Fibroblast of skin of left biceps (primary cell): ENCODE measurements at places on chromosomes 2 and 18.

- no peak for DNase-seq
Observed at GRCh38 chr2:42274863-42275262, 86.2 kb downstream of the COX7A2L start.

GRCh38 chr2:113685471-113685870 is 58.4 kb downstream of the RABL2A start:
- no peak for DNase-seq

DNA sequence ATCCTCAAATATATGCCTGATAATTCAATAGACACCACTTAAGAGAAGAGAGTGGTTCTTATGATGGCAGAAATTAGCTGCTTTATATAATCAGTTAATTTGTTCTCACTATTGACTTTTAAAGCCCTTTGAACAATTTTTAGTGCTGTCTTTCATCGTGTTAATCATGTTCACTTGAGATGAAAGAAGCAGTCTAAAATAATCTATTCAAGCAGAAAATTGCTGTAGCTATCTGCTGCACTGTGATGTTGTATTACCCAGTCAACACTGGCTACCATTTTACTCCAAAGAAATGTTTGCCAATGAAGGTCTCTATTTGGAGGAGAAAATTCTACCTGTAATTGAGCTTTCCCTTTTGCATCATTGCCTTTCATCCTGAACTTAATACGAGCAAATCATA is 459.8 kb upstream of the FSIP2 start:
- no peak for DNase-seq

DNA sequence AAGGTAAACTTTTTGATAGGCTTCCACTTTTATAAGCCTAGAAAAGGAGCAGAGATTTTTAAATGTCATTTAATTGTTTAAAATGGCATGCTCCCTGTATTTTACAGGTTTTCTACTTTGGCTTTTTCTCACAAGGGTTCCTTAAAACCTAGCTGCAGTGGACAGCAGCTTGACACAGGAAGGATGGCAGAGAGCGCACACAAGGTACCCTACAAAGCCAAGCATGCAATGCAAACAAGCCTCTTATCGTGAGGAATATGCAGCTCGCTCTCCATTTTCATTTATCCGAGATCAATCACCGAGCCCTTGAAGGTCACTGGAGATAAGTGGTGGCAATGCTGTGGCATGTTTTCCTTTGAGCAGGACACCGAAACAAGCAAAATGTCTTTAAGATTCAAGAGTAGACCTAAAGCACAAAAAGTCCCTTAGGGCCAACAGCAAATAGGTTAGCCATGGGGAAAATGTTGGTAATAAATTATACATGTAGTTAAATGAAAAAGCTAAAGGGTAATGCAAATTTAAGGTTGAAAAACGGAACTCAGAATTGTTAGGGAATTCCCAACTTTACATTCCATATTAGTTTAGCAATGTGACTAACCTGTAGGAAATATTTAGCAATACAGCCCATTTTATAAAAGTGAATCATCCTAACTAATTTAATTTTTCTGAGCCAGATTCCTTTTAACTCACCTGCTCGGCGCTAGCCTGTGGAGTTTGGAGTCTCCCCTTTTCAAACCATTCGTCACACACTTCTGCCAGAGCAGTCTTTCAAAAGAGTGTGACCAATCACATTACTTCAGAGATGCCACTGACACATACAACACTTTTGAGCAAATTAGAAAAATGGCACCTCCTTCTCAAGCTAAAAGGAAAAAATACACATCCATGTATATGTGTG is 337.9 kb upstream of the PKDCC start:
- no peak for DNase-seq

GRCh38 chr18:75335511-75335910 is 92.0 kb downstream of the SMIM21 start:
- DNase-seq = no peak

GRCh38 chr2:96764253-96764637 is 3.5 kb downstream of the CNNM4 start:
- DNase-seq = no peak

- DNase-seq = no peak
Observed at GRCh38 chr2:5692561-5693286, 540 bp downstream of the SOX11 start.

DNA sequence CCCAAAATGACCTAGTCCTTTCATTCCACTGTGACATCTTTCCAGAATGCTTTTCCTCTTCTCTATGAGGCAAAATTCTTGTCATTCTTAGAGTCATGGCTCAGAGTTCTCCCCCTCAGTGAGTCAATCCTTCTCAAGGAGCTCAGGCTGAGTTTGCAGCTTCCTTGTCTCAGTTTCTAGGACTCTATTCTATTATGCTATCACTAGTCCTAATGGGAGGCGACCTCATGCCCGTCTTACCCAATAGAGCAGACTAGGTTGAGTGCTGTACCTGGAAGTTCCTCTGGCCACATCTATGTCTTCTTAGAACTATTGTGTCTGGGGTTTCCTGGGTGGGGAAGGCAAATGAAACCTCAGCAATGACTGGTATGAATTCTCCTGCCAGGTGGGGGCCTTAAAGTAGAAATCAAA is 51.5 kb downstream of the HAUS1 start:
- DNase-seq = peak; percentile 75

- no peak for DNase-seq
Observed at GRCh38 chr2:151241224-151241623, 20.4 kb downstream of the RBM43 start.

DNA sequence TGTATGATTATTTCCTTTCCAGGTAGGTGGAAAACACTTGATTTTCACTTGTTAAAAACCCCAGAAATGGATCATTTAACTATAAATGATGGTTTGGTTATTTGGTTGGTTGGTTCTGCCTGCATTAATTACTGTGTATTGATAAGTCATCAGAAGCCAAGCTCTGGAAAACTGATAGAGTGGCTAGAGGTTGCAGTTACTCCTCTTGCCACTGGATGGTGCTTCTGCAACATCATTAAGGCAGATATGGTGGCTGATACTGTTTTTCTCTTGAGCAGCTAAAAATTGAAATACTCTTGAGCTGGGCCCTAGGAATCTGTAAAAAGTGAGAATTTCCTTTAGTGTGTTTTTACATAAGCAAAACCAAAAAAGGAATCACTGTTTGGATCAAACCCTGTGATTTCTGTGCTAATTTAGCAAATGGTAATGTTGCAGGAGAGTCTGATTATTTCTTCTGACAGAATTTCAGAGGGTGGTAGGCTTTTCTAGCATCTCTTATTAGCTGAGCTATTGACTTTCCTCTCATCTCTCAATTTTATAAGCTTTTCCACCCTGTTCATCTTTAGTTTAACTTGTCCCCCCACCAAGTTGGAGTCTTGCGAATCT is 54.3 kb downstream of the RAB10 start:
- no peak for DNase-seq

DNA sequence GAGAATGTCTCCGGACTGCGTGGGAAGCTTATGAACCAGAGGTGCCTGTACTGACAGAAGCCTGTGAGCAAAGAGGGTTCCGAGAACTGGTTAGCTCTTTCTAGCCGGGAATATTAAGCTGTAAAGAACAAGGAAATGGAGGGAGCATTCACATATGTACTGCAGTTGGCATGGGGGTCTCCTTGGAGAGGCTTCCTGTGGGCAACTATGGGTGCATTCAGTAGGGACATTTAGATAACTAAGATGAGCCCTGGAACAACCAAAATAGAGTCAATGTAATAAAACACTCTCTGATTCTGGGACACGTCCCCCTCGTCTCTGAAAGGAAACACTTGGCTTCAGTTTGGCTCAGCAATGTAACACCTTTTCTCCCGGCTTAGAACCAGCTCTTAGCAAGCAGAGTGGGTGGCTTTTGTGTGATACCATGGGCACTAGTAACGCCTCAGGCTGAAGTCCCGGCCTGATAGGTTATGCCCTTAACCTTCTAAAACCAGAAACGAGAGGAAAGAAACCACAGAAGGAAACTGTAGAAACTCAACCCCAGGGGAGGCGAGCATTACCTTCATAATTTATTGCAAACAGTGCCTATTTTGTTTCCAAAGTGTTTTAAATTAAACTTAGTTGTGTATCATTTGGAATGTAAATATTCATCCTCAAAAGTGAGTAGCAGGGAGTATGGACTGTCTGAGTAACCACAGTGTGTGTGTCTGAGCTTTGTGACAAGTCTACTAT is 48.8 kb upstream of the LPIN2 start:
- DNase-seq = no peak

DNA sequence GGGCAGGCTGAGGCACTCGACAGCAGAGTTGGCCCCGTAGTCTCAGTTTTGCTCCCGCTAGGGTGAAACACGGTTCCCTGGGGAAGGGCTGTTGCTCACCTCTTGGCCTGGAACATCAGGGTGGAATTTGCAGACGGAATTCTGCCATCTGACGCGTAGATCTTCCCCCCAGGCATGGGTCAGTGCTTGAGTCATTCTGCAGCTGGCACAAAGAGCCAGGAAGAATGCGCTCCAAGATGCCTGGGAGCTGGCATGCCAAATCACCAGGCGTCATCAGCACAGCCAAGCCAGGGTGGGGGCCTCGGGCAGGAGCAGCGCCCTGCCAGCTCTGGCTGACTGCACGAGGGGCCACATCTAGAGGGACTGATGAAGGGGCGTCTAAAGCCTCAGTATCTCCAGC is 42.7 kb downstream of the ODC1 start:
- DNase-seq = peak; percentile 41

GRCh38 chr18:39215920-39216319 is 1650.3 kb upstream of the CELF4 start:
- no peak for DNase-seq

GRCh38 chr2:231276987-231277386 is 78.6 kb downstream of the ARMC9 start:
- no peak for DNase-seq

DNA sequence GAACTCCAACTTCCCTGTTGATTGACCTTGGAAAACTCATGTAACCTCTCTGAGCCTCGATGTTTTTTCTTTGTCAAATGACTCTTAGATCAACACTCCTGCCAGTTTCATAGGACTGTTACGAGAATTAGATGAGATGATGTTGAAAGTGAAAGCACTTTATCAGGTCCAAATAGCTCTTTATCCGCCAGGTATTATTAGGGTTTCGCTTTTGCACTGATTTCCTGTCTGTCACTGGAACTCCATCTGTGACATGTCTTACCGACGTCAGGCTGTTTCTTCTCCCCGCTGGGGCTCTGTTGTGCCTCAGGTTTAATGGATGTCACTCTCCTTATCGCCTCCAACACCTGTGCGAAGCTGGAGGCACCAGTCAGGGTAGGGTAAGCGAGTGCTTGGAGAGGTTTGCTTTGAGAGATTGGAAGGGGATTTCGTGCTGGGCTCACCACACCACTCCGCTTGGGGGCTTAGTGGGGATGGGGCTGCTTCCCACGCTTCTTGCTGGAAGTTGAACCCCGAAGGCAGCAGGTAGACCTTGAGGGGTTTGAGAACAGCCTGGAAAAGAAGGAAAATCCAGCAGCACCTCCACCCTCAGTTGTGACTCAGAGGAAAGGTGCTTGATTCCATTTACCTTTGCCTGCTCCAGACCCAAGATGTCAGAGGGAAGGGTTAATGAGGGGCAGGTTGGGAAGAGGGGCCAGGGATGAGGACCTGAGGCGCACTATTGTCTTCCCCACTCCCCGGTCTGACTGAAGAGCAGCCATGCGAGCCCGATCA is 4.3 kb downstream of the GAD1 start:
- DNase-seq = no peak

DNA sequence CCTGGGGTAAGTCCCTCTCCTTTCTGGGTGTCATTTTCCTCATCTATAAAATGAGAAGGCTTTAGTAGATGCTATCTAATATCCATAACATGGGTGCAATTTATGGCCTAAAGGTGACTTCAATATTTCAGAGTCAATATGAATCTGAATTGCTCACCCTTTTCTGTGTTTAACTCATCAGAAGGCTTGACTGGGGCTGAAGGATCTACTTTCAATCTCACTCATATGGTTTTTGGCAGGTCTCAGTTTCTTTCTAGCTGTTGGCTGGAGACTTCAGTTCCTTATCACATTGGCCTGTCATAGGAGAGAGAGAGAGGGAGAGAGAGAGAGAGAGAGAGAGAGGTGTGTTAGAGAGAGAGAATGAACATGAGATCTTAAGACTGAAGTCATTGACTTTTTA is 343.7 kb upstream of the MEX3C start:
- no peak for DNase-seq

DNA sequence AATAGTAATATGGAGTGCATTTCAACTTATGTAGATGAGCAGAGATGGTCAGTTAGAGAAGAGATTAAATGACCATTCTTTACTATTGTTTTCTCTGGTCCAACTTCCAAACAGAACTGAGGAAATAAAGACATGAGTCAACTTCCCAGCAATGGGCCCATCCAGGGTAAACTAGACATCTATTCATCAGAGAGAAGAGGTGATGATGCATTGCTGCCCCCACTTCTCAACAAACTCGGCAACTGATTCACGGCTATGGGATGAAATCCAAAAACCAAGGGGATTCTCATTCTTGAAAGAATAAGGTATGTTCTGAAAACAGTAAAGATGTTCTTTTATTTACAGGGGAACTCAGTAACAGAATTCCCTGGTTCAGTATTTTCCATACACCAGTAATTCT is 190.7 kb downstream of the RDH14 start:
- no peak for DNase-seq

DNA sequence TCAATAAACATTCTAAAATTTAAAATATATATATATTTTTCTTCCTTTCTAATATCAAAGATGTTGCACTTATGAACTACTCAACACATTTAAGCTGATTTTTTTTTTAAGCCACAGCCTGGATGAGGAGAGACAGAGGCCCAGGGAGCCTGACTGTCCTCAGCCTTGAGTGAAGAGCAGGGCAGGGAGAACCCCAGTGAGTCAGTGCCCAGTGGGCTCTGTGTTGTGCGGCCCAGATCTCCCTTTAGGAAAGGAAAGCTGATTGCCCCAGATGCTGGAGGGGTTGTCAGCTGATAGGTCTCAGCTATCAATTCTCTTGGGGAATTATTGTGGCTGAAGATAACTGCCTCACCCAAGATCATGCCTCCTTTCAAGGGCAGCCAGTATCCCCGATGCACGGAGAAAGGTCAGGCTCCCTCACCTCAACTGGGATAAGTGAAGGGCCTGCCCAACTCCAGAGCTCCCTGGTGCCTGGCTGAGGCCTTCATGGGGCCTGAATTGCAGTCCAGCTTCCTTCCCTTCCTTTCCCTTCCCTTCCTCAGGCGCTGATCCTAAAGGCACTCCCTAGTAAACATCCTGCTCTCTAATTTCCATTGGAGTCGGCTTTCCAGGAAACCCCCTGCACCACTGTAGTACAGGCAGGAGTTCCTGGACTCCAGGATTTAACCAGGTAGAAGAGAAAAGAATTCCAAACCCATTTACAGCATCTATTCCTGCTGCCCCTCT is 106.9 kb upstream of the ATL2 start:
- no peak for DNase-seq

GRCh38 chr18:48621815-48622555 is 83.2 kb downstream of the CTIF start:
- no peak for DNase-seq
